Stimulated activated CD4-positive, alpha-beta T cell treated with anti-CD3 and anti-CD28 coated beads, Interleukin-1b, Interleukin-23, amount 100 ng/mL, for 1 hour (primary cell): ENCODE measurements at places on chromosomes 6 and 20.

DNA sequence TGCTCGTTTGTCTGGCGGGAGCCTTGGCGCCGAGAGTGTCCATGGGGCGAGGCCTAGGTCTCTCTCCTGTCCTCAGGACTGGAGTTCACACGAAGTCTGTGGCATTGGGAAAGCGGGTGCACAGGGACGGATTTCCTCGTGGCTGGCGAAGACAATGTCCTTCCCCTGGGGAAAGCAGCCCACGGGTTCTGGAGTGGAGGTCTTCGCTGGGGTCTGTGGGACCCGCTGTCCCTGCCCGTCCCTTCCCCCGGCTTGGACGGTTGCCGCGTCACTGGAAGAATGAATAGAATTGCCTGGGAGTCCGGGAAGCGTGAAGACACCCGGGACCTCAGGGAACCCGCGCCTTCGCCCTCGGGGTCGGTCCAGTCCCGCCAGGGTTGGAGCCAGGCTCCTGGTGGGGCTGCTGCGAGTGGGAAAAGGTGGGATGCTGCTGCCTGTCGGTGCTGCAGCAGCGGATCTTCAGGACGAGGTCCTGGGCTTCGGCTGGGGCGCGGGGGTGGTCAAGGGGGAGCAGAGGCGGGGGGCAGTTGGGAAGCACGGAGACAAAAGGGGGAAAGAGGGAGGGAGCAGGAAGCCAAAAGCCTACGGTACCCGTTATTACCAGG is 441.8 kb upstream of the DEFB115 start:
- DNase-seq, result no peak

- DNase-seq, result no peak
Observed at GRCh38 chr20:63980317-63980805, 571 bp upstream of the PRPF6 start.

DNA sequence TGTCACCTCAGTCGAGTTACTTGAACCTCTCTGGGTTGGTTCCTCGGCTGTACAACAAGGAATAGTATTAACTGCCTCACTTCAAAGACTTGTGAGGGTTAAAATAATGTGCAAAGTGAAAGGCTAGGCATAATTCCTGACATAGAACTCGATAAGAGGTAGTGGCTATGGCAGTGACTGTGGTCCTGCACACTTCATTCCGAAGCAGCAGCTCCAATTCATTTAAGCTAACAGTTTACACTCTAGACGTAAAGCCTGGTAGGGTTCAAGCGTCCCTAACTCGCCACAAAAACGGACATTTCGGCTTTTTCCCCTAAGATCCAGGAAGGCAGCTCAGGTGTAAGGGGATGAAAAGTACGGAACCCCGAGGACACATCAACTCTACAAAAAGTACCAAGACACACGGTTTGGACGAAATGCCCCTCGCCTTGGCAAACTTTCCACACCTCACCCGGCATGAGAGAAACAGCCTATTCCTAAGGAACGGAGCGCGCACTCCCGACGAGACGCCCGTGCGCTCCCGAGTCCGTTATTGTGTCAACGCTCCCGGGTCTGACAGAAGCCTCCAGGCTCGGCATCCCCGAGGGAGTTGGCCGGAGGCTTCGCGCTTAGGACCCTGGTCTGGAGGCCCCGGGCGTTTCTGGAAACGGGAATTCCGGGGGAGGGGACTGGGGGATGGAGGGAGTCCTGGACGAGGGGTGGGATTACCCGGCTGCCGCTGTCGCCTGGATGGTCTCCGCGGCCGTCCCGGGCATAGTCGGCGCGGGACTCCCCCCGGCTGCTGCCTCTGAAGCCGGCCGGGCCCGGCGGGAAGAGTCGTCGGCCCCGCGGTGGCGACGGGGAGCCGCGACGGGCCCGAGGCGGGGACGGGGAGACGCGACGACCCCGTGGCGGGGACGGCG is 937 bp downstream of the ZNF318 start:
- DNase-seq, result no peak

- DNase-seq, result no peak
Observed at GRCh38 chr6:169726963-169727362, 2.7 kb upstream of the PHF10 start.

DNA sequence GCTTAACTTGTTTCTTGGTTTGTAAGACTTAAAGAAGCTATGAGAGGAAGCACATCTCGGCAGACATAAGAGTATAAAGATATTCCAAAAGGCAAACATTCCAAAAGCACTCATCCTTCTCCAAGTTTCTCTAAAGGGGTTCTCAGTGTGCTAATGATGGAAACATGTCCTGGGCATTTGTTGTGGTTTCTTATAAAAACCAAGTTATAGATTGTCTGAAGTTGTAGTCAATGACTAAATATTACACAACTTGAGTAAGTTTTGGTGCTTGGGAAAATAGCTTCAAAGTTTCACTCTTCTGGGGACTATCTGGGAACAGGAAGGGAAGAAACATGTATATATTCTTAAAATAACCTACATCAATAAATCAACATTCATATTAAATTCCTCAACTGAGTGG is 128.3 kb upstream of the TBX18 start:
- DNase-seq, result no peak

- no peak for DNase-seq
Observed at GRCh38 chr6:136613477-136613876, 63.3 kb upstream of the MAP7 start.

- no peak for DNase-seq
Observed at GRCh38 chr20:25005220-25005619, 12.7 kb upstream of the APMAP start.

DNA sequence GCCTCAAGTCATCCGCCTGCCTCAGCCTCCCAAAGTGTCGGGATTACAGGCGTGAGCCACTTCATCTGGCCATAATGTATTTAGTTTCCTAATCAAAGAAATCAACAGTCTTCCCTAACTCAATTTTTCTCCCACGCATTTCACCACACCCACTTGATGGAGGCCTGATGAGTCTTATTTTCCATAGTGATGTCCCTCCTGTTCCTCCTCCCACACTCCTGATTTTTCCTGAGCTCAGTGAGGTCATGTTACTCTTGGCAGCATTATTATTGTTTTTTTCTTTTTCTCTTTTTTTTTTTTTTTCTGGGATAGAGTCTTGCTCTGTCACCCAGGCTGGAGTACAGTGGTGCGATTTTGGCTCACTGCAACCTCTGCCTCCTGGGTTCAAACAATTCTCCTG is 8.9 kb downstream of the ABRACL start:
- DNase-seq, result no peak

DNA sequence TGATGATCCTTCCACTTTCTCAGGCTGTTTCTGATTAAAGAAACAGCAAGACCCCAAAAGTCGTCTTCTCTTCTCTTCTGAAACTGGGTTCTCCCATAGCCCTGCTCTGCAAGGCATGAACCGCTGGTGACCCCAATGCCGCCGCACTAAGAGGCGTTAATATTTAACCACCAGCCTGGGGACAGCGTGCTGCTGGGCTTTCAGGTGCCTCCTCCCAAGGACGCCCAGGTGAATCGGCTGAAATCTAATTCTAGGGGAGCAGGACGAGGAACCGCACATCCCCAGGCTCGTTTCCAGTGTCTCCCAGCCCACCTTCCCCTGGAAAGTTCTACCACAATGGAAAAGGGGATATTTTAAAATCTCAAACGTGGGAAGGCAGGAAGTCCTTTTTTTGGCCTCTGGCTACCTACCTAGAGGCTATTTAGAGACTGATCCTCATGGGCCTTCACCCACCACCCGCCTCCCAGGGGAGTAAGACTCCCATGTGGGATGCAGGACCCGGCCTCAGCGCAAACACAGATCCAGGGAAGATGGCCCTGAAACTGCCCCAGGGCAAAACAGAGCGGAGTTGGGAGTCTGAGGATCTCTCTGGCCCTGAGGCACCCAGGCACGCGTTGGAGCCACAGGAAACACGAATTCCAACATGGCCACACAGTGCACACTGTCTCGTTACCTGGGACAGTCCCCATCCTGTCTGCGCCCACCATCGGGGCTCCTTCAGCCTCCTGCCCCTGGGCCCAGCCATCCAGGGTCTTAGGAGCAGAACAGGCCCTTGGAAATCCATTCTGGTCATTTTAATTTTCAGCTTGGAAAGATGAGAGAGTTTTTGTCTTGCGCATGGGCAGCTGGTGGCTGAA is 56.2 kb downstream of the BMP7 start:
- DNase-seq, result no peak

DNA sequence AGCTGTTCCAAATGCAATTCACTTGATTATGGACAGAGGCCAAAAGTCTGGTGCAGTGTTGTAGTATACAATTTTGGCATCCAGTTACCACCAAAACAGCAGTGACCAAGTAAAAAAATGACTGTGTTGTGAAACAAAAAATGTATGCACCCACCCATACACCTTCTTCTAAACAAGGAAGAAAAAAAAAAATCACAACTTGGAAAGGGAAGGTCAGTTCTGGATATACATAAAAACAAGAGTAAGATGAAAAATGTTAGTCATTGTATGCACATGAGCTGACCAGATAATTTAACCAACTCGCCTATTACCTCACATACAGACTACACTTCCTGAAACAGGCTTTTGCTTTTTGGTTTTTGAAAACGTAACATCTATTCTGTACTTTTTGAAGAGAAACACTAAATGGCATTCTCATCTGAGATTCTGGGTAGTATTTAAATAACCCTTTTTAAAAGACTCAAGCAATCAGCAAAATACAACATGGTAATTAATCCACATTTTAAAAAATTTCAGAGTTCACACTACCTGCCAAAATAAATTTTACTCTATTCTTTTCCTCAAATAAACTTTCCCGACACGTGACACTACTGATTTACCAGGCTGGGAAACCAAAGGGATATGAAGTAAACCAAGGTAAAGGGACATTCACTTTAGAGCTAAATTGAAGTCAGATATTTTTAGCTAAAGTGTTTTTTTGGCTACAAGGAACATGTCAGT is 141.6 kb upstream of the SHLD1 start:
- DNase-seq, result no peak

GRCh38 chr6:112443179-112444065 is 96.3 kb downstream of the RFPL4B start:
- DNase-seq, result no peak

DNA sequence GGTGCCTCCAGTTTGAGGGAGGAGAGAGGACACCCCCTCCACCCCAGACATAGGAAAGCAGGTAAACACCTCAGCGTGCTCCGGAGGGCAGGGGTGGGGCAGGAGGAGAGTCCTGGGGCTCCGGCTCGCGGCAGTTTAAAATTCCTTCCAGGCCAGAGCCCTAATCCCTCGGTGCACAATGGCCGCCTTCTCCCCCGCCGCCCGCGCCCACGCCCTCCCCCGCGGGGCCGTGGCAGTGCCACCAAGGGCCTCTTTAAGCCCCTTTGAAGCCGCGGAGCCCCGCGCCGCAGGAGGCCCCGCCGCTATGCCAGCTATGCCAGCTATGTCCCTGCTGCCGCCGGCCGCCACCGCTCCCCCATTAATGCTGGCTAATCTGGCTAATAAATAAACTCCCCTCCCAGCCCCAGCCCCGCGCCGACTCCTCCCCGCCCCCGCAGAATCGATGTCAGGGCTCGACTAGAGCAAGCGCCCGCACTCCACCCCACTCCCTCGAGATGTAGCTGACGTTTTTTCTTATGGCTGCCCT is 125.1 kb downstream of the MRPL14 start:
- no peak for DNase-seq

DNA sequence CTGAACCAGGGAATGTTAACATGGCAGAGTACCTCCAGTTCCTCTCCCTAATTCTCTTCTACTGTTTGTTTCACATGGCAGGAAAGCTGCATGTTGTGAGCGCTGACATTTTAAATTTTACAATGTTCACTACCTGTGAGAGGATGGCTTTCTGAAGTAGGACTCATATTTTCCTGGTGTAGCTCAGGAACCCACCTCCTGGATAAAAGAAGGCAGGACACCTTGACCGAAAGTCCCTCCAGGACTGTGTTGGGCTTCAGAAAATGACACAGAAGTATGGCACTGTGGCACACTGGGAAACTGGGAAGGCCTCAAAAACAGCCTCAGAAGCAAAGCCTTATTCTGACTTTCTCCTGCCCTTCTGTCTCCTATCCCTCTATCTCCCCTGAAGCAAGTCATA is 33.3 kb downstream of the PTPRK start:
- no peak for DNase-seq

DNA sequence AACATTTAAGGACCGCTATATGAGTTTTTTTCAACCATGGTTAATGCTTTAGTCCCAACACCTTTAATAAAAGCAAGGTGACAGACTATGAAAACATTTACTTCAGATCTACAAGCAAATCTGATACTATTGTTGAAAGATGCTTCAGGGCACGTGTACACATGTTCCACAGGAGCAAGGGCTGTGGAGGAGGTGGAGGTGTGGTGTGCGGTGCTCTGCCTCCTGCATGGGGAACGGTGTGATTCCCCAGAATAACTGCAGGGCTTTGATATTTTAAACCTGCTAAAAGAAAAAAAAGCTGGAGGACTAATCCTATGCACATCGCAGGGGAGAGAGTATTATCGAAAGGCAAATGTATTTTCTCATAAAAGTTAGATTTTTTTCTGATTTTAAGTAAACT is 188.1 kb upstream of the CEP162 start:
- no peak for DNase-seq

GRCh38 chr6:53581856-53582255 is 37.0 kb upstream of the GCLC start:
- DNase-seq, result no peak

- DNase-seq, result no peak
Observed at GRCh38 chr20:44075950-44076232, 111.1 kb downstream of the JPH2 start.

- no peak for DNase-seq
Observed at GRCh38 chr6:3102875-3103274, 15.6 kb upstream of the BPHL start.

- no peak for DNase-seq
Observed at GRCh38 chr20:46303176-46303956, 4.9 kb downstream of the CDH22 start.

DNA sequence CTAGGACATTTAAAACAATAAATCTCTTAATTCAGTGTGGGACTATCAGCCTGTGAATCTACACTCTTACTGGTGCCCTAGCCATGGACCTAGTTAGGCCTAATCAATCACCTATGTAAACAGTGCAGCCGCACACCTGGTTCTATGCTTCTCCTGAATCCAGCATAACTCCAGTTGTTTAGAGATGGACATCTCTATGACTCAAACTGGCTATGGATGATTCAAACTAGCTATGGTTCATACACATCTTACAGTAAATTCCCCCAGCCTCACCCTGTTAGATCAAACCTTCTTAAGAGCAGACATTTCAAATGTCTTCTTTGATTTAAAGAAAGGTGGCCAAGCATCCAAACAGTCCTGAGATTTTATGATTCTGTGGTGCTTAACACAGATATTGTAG is 34.7 kb downstream of the SLC35B3 start:
- DNase-seq, result no peak

- no peak for DNase-seq
Observed at GRCh38 chr6:169803816-169804340, 52.5 kb downstream of the ERMARD start.

- no peak for DNase-seq
Observed at GRCh38 chr6:113782636-113783035, 74.5 kb upstream of the MARCKS start.

GRCh38 chr6:124962639-124963415 is 590 bp downstream of the RNF217 start:
- DNase-seq, result no peak

GRCh38 chr20:46122071-46122470 is 4.0 kb downstream of the CD40 start:
- DNase-seq, result no peak
